ENCODE measurements at places on chromosomes 2 and 18.

DNA sequence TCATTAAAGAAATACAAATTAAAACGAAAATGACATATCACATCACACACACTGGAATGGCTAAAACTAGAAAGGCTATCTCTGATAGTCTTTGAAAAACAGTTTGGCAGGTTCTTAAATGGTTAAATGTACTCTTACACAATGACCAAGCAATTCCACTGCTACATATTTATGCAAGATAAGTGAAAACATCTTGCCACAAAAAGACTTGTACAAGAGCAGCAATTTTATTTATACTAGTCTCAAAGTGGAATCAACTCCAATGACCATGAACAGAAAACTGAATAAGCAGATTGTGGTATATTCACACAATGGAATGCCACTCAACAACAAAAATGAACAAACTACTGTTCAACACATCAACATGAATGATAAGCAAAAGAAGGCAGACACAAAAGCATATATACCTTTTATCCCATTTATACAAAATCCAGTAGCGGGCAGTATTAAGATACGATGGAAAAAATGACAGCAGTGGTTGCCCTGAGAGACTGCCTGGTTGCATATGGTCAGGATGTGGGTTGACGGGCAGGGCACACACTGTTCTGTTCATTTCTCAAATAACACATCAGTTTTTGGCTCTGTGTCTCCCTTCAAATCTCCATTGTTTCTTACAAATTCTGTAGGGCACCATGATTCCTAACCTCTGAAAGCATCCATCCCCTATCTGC, 25.4 kb downstream of the SP100 start:
- peak; percentile 42 for DNase-seq

- no peak for DNase-seq
Measured at GRCh38 chr18:77397056-77397455, 147.4 kb downstream of the GALR1 start.

DNA sequence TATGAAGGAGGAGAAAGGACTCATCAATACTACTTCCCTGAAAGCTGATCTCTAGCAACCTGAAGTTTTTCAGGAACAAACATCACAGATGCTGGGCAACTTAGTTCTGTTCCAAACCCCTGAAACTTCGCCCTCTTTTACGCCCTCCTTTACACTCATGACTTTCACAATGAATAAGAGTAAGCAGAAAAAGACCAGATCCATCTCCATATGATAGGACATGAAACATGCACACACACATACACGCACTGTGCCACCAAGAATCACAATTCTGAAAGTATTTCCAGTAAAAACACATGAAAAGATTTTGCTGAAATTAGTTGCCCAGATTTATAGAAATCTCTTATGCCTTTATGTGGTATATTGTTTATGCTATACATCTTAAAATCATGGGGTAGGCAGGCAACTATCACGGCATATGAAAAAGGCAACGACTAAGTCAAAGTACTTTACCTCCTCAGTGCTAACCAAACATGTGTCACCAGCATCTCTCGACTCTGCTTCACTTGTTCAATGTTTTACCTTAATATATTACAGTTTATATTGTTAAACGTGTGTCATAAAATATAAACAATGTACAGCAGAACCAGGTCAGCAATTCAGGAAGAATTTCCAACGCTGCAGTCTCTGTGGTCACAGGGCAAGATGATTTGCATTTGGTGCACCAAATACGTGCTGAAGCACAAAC, 47.8 kb downstream of the NHEJ1 start:
- no peak for DNase-seq

DNA sequence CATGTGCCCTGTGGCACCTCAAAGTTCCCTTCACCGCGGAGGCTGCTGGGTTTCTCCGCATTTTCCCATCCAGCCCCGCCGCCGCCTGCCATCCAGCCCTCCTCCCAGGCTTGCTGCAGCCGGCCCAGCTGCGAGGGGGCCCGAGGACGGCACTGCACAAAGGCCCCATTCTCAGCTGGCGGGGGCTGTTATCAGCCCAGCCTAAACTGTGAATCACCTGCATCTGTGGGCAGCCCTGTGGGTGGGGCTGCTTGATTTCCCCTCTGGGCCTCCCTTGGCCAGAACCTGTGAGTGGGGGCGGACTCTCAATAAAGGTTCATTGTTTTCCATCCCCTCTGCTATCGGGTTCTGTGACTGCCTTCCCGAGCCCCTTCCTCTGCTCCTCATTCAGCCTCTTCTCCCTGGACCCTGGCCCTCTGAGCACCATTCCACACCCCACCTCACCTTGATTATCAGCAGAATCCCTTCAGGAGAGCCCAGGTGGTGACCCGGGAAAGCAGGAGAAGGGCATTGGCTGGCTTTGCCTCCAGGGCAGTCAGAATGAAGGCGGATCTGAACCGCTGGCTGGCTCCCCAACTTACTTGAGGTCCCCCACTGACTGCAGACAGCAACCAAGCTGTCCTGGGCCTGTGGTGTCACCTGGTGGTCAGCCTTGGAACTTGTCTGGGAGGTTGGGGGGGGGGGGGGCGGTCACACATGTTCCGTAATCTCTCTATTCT, 204.5 kb downstream of the ZFP36L2 start:
- DNase-seq = no peak

GRCh38 chr2:201580486-201580885, 62.8 kb downstream of the TMEM237 start:
- DNase-seq = peak; percentile 79

DNA sequence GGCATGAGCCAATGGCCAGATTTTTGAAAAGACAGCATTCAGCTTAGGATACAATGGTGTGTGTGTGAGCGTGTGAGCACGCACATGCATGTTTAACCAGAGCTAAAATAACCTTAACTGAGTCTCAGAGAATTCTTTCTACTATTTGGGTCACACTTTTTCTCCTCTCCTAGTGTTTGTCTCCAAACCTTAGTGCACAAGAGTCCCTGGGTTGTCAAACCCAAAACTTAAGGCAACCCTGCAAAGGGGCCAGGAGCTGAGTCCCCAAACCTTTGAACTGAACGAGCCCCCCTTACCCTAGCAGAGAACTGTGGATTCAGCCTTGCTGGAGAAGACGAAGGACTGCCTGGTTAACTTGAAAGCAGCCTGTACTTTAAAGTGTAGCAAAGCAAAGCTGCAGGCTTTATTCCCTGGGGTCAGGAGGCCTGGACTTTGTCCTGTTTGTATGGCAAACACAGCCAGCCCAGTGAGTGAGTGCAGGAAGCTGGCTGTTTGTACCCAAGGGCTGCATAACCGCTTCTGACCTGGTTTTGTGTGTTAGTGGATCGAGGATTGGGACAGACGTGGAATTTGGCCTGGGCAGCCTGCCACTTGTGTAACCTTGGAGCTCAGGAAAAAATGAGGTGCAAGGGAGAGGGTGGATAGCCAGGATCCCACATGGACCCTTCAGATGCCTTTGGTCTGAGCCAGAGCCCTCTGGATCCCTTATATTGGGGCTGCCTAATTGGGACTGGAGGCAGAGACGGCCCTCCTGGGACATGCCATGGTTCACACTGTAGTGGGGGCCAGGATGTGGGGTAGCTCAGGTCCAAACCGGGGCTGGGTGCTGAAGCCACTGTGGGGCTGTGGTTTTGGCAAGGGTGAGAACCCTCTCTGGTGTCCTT, 6.4 kb upstream of the PSMD1 start:
- DNase-seq = no peak

GRCh38 chr2:170369228-170369627, 191.3 kb downstream of the MYO3B start:
- no peak for DNase-seq

DNA sequence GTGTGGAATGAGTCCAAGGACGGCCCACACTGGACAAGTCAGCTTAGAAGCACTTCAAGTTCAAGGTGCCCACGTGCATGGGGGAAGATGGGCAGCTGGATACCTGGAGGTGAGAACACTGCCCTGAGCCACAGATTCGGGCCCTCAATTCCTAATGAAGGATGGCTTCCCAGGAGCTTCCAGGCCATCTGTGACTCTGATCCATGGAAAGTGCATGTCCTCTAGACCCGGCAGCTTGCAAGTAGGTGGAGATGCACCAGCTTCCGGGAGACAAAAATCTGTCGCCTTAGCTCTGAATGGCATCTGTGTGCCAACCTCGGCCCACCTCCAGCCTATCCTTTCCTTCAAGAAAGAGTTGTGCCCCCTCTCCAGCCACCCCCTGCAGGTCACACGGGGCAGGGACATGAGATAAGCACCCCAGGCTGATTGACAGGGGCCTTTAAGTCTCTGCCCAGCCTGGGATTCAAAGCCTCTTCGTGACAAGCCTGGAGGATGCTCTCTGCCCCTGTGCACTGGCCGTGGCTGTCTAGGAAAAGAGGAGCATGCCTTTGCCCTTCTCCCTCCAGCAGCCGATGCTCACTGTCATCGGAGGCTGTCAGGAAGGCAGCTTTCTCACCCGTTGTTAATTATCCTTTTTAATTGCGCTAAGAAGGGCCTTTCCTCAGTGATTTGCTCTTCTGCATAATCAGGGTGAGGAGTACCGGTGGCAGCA, 65.5 kb downstream of the BIN1 start:
- DNase-seq = no peak

- DNase-seq = no peak
Measured at GRCh38 chr2:176851200-176851888, 361.2 kb upstream of the HNRNPA3 start.

GRCh38 chr2:191636235-191636543, 41.7 kb upstream of the NABP1 start:
- peak; percentile 93 for DNase-seq
